ENCODE measurements at places on chromosomes 7 and 10.

- no peak for DNase-seq
Observed at GRCh38 chr10:47406870-47407691, 23.0 kb upstream of the ZNF488 start.

GRCh38 chr10:34139559-34139958, 675.5 kb downstream of the PARD3 start:
- no peak for DNase-seq

DNA sequence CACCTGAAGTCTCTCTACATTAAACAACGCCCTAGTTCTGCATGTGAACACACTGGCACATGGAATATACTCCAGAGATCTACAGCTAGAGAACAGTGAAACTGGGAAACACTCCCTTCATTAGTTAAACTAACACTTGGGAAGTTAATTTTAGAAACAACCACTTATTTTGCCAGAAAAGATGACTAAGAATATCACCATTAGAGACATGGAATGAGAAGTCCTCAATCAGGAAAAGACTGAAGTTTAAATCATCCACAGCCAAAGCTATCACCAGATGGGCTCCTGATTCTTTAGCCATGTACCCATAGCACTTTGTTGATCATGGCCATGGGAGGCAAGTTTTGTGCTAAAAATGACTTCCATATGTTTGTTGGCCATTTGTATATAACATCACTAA, 719.5 kb downstream of the KCNMA1 start:
- no peak for DNase-seq

DNA sequence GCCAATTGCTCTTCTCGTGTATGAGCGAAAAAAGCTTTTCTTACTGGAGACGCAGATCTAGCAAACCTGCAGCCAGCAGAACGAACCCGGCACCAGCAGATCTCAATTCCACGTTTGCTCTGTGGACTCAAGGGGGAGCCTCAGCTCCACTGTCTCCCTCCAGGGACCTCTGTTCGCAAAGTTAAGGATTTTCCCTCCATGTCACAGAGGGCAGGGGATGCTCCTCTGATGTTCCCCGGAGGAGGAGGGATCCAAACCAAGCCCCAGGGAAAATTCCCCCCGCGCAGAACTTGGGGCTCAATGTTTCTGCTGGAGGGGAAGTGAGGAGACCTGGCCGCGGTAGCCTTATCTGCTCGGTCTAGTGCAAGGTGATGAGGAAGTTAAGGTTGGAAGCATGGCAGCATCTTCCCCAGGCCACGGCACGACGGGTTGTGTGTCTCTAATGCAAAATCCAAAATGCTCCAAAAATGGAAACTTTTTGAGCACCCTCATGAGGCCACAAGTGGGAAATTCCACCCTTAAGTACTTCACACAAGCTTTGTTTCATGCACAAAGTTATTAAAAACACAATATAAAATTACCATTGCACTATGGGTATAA, 9.0 kb downstream of the IQCE start:
- no peak for DNase-seq

DNA sequence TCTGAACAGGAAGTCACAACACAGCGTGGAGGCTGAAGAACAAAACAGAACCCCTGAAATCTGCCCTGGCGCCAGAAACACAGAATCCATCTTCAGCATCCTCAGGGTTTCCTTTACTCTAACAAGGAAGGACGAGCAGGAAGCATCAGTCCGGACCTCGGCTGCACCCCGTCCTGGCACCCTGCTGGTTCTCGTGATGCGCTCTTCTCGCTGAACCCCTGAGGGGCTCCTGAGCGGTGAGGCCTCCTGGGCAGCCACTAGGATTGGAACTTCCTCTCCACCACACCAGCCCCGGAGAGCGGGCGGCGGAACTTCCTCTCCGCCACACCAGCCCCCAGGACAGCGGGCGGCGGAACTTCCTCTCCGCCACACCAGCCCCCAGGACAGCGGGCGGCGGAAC, 461.9 kb downstream of the PTPRN2 start:
- DNase-seq = no peak

DNA sequence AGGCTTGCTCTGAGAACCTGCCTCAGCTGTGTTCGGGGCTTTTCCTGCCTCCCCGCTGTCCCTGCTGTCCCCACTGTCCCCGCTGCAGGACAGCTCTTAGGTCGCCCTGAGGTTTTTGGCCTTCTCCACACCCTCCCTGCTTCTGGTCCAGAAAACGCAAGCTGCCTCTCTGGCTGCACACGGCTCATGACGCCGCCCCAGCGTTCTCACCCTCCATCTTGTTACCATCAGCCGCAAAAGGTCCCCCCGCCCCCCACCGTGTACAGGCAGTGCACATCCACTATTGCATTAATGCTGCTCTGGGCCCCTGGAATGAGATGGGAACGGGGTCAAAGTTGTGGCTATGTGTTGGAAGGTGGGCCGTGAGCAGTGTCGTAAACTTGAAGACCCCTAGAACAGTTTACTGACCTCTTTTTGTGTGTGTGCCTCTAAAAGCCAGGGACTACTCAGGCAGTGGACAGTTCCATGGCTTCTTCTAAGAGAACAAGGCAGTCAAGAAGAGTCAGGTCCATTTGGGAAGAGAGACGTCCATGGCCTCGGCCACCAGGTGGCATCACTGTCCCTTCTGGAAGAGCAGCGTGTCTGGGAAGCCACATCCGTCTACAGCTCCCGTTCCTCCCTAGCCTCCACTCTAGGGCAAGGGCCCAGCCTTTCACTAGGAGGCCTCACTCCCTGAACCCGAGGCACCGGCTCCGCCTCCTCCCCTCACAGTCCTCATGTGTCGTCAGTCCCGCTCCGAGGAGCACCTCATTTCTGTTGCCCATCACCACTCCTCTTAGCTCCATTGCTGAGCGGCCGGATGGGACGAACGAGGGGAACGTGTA, 38.5 kb upstream of the MKRN1 start:
- peak; percentile 34 for DNase-seq

DNA sequence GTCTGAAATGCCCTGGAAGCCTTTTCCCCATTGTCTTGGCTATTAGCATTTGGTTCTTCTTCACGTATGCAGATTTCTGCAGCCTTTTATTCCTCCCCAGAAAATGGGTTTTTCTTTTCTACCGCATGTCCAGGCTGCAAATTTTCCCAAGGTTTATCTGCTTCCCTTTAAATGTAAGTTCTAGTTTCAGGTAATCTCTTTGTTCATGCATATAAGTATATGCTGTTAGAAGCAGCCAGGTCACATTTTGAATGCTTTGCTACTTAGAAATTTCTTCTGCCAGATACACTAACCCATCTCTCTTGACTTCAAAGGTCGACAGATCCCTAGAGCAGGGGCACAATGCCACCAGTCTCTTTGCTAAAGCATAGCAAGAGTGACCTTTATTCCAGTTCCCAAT, 12.3 kb downstream of the THAP5 start:
- no peak for DNase-seq

DNA sequence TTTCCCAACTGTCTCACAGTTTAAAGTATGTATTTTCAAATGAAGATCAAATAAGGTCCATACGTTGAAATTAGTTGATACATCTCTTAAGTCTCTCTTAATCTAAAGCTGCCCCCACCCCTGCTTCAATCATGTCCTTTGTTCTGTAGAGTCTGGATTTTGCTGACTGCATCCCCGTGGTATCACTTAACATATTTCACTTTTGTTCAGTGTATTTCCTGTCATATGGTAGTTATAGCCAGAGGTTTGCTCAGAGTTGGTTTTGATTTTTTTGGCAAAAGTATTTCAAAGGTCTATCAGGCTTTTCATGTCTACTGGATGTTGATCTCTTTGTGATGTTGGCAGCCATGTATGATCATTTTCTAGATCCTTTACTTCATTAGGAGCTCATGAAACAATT, 54.4 kb upstream of the ARID5B start:
- no peak for DNase-seq

GRCh38 chr10:123354521-123354920, 200.3 kb downstream of the BUB3 start:
- no peak for DNase-seq

DNA sequence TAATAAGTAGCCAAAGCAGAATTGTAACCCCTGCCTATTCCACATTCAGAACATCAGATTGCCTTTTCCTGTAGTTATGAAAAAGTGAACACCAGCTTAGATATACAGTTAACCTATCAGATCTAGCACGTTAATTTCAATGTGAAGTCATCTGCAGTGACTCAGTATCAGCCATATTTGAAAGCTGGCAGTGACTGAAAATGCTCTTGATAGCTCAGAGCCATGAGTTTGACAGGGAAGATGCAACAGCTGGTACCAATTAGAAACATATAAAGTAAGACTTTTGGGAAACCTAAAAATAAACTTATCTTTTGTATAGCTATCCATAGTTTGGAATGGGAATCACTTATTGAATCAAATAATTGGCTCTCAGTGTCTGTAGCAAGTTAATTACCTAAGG, 284.1 kb upstream of the NPSR1 start:
- DNase-seq = no peak
